Caki2 (cell line): ENCODE measurements at places on chromosomes 2 and 18. TPM values are rescaled to one million over a fixed set of nuclear protein-coding genes. Genes with fewer than 3 reads are reported as not detected.
A peak's percentile ranks its signal among the peaks of the same experiment; 100 is the strongest.

- DNase-seq: no peak
These were observed 225.8 kb downstream of the RNF152 start for GRCh38 chr18:61666876-61667590.

GRCh38 chr2:232327105-232328031 is 51.2 kb upstream of the ALPP start:
- peak; percentile 41 for DNase-seq

GRCh38 chr2:96847586-96847985 is 3.8 kb upstream of the ANKRD23 start:
- DNase-seq: no peak

Gene LIPG
- 4.5 and 6.1 TPM in 2 replicates for total RNA-seq

DNA sequence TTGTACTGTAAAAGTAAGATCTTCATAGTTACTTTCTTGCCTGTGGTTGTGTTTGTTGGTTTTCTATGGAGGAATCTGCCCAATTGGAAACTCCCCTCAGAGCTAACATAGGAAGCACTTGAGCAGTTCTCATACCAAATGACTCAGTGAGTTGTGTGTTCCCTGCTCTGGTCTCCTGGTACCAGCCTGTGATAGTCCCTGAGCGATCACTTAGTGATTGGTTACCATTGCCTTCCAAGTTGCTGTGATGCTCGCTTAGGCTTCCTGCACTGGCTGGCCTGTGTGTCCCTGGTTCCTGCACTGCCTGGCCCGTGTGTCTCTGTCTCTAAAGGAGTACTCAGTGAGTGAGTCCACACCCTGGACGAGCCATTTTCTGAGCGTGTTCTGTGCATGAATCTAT is 133.0 kb downstream of the MAP4K4 start:
- no peak for DNase-seq

Gene TLX2
- not detected in 2 replicates for total RNA-seq

Gene NAT8
- total RNA-seq: not detected in 2 replicates

- DNase-seq: no peak
These were observed 237.5 kb downstream of the CTNNA2 start for GRCh38 chr2:79750321-79750720.

Gene RPRD1A
- total RNA-seq: 25.1 and 37.3 TPM in 2 replicates

- DNase-seq: no peak
These were observed at the start of gene CYP27A1 for GRCh38 chr2:218781691-218782527. Gene CYP27A1 (plus strand): TSS chr2:218782147. CDS start chr2:218782183, 36 bp downstream.

DNA sequence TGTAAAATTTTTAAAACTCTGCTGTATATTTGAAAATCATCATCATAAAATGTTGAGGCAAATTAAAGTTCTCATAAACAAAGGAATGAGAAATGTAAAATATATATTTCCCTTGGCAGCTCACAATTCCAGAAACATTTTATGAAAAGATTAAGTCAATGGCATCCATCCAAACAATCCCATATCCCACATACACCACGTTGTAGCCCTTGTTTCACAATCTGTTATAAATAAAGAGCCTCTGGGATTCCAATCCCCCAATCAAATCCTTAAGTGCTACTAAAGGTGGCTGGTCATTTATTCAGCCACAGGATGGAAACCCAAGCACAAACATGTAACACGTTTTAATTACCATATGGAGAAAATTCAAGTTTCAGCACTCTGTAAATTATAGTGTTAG is 51.7 kb downstream of the GFPT1 start:
- DNase-seq: no peak

Gene EMX1
- 0.55 and 0.81 TPM in 2 replicates for total RNA-seq

Gene SCYGR4
- total RNA-seq: not detected in 2 replicates

DNA sequence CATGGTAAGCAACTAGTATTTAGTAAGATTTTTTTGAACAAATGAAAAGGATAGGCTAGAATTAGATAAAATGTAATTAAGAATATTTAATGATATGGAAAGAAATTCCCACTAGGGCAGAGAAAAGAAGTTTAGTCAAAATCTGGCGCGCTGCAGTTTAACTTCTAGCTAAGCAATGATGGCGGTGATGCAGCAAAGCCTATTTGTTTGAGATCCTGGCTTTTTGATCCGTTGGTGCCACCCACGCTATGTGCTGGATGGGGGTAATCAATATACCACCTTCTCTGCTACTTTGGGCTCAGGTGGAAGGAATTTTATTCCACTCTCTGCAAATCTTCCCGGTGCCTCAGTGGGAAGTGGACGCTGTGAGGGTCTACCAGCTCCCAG is 421 bp upstream of the FAM171B start:
- DNase-seq: no peak

DNA sequence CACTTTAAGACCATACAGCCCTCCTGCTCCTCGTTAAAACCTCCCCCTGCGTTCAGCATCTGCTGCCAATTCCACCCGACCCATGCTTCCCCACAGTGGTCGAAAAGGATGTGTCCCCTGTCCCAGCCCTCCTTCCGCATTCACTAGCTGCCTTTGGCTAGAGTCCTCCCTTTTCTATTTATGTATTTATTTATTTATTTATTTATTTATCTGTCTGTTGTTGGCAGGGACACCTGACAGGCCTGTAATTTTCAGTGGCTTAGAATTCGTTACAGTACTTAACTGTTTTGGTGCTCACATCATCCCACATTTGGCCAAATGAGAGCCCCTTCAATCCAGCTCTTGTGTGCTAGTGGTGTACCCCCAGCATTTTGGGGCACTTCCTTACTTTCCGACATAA is 50.8 kb downstream of the GNAL start:
- DNase-seq: no peak

GRCh38 chr2:80971-81736 is 34.8 kb upstream of the FAM110C start:
- peak; percentile 17 for DNase-seq

GRCh38 chr18:5961828-5962150 is 66.5 kb upstream of the TMEM200C start:
- DNase-seq: no peak

Gene LPIN1
- total RNA-seq: 12.2 and 25.8 TPM in 2 replicates

DNA sequence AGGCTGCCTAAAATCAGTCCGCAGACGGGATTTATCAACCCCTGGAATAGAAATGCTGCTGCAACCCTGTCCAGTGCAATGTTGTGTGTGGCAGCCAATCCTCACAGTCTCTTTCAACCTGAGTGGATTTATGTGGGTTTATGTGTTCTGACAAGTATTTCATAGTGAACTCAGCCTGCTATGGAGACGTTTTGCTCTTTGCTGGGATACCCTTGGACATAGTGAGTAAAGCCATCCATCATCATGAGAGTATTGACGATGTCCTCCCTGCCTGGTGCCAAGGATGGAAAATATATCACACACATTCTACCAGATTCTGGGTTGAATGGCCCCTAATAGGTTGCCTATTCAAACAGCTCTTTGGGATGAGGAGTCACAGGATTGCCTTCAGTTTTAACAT is 219.1 kb downstream of the SOCS6 start:
- no peak for DNase-seq

GRCh38 chr2:217076058-217076435 is 216.2 kb upstream of the TNP1 start:
- DNase-seq: no peak

Gene CD207
- total RNA-seq: not detected in 2 replicates

DNA sequence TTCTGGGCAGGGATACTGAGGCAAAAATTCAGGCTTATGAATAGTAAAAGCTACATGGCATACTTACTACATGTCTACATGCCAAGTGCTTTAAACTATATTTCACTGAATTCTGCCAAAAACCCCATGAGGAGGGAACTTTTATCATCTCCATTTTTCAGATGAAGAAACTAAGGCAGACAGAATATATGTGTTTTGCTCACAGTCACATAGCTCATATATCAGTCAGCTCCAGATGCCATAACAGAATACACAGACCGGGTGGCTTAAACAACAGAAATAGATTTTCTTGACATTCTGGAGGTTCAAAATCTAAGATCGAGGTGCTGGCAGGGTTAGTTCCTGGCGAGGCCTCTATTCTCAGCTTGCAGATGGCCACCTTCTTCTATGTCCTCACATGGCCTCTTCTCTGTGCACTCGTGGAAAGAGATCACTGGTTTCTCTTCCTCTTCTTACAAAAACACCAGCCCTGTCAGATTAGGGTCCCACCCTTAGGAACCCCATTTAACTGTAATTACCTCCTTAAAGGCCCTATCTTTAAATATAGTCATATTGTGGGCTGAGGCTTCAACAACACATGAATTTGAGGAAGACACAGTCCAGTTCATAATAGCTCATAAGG is 27.1 kb upstream of the CREB1 start:
- no peak for DNase-seq

Gene CHRND
- not detected in 2 replicates for total RNA-seq

DNA sequence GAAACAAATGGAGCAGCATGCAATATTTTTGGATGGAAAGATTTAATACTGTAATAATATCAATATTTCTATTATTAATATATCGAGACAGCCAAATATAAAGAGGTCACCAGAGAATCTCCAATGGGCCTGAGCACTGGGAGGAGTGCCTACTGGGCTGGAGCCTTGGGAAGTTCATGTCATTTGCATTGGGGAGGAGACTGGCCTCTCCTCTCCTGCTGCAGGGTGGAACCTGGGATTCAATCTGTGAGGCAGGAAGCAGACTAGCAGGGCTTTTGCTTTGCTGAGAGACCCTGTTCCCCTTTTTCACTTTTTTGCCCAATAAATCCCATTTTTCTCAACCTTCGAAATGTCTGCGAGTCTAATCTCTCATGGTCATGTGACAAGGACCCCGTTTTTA is 390.6 kb upstream of the CYRIA start:
- DNase-seq: no peak
